GM23248 (cell line): ENCODE measurements at places on chromosomes 11 and 22.

GRCh38 chr22:27310966-27311697 is 490.4 kb downstream of the MN1 start:
- no peaks in the 10 kb centered on the region for H3K27me3 ChIP-seq
- H3K4me1 ChIP-seq = peaks cover 10% of the 10 kb centered on the region; the same call in 1 of the 2 replicates
- H3K36me3 ChIP-seq = no peaks in the 10 kb centered on the region
- no peak overlapping the region for H3K4me3 ChIP-seq
- no peak overlapping the region for H3K27ac ChIP-seq
- no peak for DNase-seq

DNA sequence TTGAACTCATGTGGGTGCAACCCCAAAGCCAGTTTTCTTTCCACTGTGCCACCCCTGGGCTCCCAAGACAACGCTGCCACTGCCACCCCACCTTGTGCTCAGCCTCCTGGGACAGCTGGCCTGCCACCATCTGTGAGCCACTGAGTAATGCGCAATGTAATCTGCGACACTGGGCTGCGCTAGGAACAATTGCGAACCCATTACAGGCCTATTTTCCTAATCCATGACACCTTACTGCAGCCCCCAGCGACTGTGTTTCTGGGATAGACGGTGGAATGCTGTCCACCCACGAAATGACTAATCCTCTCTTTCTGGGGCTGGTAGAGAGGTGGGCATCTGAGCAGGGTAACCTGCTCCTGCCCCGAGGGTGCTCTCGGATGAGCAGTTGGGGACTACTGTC is 22.2 kb downstream of the FLRT1 start:
- H3K27ac ChIP-seq = no peak overlapping the region
- H3K4me1 ChIP-seq = no peaks in the 10 kb centered on the region
- H3K27me3 ChIP-seq = no peaks in the 10 kb centered on the region
- H3K4me3 ChIP-seq = no peak overlapping the region

DNA sequence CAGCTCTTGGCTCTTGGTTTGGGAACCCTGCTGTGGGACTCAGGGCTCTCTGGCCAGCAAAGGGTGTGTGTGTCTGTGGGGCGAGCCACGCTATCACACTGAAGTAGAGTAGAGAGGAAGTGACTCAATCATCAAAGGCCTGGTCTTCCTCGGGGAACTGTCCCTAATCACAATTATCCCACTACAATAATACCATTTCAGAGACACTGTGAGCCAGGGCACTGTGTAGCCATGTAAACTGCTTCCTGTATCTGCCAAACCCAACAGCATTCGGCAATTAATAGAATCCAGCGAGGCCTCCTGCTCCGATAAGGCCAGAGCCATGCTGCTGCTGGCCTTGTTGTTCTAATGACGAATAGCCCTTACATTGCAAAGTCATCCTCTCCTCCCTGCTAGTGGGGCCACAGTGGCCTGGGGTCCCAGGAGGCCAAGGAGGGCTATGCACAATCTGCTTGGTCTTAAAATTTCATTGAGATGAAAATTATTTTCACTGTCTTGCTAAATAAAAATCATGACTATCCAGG is 49.8 kb upstream of the LMO2 start:
- H3K4me3 ChIP-seq = no peak overlapping the region
- H3K36me3 ChIP-seq = no peaks in the 10 kb centered on the region
- no peaks in the 10 kb centered on the region for H3K27me3 ChIP-seq

GRCh38 chr11:66136752-66137123 is 66.7 kb downstream of the PACS1 start:
- H3K27me3 ChIP-seq = no peaks in the 10 kb centered on the region
- H3K4me3 ChIP-seq = no peak overlapping the region
- peak; percentile 55 for DNase-seq
- H3K36me3 ChIP-seq = no peaks in the 10 kb centered on the region
- H3K27ac ChIP-seq = peak overlapping the region; percentile 35
- peaks cover 26% of the 10 kb centered on the region for H3K4me1 ChIP-seq

DNA sequence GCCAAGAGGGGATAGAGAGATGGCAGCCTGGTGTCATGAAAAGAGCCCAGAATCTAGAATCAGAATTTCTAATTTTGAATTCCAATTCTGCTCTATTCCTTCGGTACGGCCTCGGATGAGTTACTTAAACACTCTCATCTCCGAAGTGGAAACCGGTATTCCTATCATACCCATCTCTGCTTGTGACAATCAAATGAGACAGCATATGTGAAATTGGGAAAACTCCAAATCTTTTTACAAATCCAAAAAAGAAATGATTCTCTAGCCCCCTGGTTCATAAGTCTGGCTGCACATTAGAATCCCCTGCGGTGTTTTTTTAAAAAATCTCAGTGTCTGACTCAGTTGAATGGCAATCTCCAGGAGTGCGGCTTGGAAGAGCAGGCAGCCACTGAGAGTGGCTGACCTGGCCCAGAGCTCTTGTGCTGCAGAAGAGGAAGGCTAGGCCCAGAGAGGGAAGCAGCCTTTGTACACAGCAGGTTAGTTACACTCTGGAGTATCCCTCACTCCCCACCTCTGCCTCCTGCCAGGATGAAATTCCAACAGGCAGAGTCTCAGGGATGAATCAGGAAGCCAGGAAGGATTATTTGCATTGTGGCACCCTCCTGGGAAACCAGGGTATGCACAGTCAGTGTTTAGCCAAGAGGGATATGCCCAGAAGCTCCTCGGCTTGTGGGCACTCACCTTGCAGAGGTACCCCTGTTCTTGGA is 93.6 kb upstream of the ISX start:
- no peaks in the 10 kb centered on the region for H3K36me3 ChIP-seq
- H3K4me3 ChIP-seq = no peak overlapping the region
- no peak overlapping the region for H3K27ac ChIP-seq
- H3K4me1 ChIP-seq = no peaks in the 10 kb centered on the region
- no peak for DNase-seq

DNA sequence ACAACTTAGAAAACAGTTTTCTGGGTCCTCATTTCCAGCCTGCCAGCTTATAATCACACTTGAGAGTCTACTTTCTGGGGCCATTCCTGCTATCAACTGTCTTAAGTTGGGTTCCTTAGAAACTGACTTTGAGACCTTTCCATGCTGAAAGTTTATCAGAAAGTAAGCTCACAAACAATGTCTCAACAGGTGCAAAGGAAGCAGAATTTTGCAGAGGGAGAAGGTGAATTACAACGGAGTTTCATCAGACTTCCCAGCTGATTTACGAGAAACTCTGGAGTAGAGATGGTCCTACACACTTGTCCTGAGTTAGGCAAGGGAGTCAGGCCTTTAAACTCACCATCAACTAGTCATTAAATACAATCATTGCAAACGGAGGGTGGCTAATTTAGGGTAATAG is 4.7 kb upstream of the OR52I2 start:
- no peaks in the 10 kb centered on the region for H3K36me3 ChIP-seq
- no peak for DNase-seq
- H3K4me3 ChIP-seq = no peak overlapping the region

- no peak for DNase-seq
- no peak overlapping the region for H3K4me3 ChIP-seq
- no peaks in the 10 kb centered on the region for H3K4me1 ChIP-seq
- no peaks in the 10 kb centered on the region for H3K36me3 ChIP-seq
- no peak overlapping the region for H3K27ac ChIP-seq
Measured at GRCh38 chr11:422249-422656, 7.5 kb upstream of the SIGIRR start.

DNA sequence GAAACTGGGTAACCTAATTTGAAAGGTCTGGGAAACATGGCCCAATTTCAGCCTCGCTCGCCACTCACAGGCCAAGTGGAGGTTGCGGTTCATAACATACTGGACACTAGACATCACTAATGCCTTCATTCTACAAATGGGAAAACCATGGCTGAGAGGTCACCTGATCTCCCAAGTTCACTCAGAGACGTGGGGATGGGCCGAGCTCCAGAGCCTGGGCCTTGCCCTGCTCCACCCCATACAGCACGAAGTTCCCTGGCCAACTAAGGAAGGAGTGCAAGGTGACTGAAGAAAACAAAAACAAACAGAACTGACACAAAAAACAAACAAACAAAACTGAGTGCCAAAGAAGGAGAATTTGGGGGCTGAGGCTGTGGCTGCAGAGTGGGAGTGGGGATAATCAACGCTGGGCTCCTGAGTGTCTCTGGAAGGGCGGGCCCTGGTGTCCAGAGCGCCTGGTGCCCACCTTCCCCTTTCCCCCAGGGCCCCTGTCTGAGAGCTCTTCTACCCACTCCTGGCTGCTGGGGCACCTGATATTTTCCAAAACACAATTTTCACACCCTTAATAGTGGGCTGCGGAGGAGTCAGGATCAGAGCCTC is 46.5 kb upstream of the ADA2 start:
- H3K4me3 ChIP-seq = no peak overlapping the region
- DNase-seq = no peak
- H3K27me3 ChIP-seq = no peaks in the 10 kb centered on the region
- no peak overlapping the region for H3K27ac ChIP-seq
- H3K36me3 ChIP-seq = no peaks in the 10 kb centered on the region
